ENCODE measurements at places on chromosomes 4 and X. TPM values are rescaled to one million over a fixed set of nuclear protein-coding genes. Genes with fewer than 3 reads are reported as not detected.
A peak's percentile ranks its signal among the peaks of the same experiment; 100 is the strongest.

The CETN2 gene
- 39.8 TPM for total RNA-seq

The TIGD4 gene
- total RNA-seq: 0.28 TPM

The F8A2 gene
- total RNA-seq: 16.4 TPM

The LRAT gene
- 3.0 TPM for total RNA-seq

DNA sequence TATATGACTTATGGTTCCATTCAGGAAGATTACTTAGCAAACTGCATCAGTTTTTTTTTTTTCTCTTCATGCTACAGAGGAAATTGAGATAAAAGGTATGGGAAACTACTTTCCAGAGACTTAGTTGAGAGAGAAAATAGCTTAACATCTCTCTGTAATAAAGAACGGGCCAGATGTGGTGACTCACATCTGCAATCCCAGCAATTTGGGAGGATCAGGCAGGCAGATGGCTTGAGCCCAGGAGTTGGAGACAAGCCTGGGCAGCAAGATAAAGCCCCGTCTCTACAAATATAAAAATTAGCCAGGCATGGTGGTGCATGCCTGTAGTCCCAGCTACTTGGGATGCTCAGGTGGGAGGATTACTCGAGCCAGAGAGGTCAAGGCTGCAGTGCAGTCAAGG lies 271.2 kb upstream of the TENM3 start:
- no peak overlapping the region for H3K27ac ChIP-seq
- H3K4me1 ChIP-seq: no peaks in the 10 kb centered on the region
- H3K27me3 ChIP-seq: no peaks in the 10 kb centered on the region
- H3K4me3 ChIP-seq: no peak overlapping the region
- no peak for DNase-seq
- no peaks in the 10 kb centered on the region for H3K36me3 ChIP-seq

GRCh38 chr4:81505004-81505598 lies 33.4 kb upstream of the RASGEF1B start:
- H3K4me3 ChIP-seq: peak overlapping the region; percentile 4
- no peaks in the 10 kb centered on the region for H3K36me3 ChIP-seq
- H3K27me3 ChIP-seq: no peaks in the 10 kb centered on the region
- H3K27ac ChIP-seq: peak overlapping the region; percentile 59

DNA sequence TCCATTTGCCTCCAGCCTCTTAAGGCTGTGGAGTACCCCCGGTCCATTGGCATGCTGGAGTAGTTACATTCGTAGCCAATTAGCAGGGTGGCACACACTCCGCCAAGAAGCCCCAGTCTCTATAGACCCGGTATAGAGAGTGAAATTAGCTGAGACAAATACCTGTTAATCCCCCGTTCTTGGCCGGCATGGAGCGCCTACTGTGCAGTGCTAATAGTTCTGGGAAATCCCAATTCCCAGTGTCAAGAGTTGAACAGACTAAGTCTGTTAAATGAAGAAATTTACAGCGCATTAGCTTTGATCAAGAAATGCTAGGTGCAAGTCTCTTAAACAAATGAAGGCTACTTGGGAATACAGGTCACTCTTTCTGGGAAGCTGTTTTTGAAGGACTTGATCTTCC lies 127.8 kb upstream of the ARX start:
- no peak for DNase-seq
- no peaks in the 10 kb centered on the region for H3K4me1 ChIP-seq
- H3K27ac ChIP-seq: no peak overlapping the region
- H3K36me3 ChIP-seq: no peaks in the 10 kb centered on the region

GRCh38 chr4:156805696-156806095 lies 165.9 kb downstream of the PDGFC start:
- no peaks in the 10 kb centered on the region for H3K27me3 ChIP-seq
- no peak overlapping the region for H3K4me3 ChIP-seq
- no peaks in the 10 kb centered on the region for H3K4me1 ChIP-seq

Measured in prostate gland (tissue), 2 donors.